ENCODE measurements at places on chromosomes 3 and 15.

- no peak for DNase-seq
Observed at GRCh38 chr3:55802816-55803215, 315.7 kb upstream of the WNT5A start.

- no peak for DNase-seq
Observed at GRCh38 chr3:122021811-122022401, at the start of gene ILDR1. ILDR1 (minus strand) TSS chr3:122022247; CDS start chr3:122022077, 170 bp downstream.

GRCh38 chr3:41405466-41405865 is 206.2 kb downstream of the CTNNB1 start:
- no peak for DNase-seq

GRCh38 chr3:47606165-47606564 is 27.5 kb upstream of the CSPG5 start:
- DNase-seq = no peak

GRCh38 chr3:128082546-128082945 is 30.3 kb downstream of the SEC61A1 start:
- DNase-seq = no peak

GRCh38 chr3:53550005-53550620 is 55.7 kb downstream of the CACNA1D start:
- DNase-seq = no peak

GRCh38 chr15:100694381-100695021 is 92.1 kb downstream of the ASB7 start:
- no peak for DNase-seq

- no peak for DNase-seq
Observed at GRCh38 chr3:52053307-52054304, 2.8 kb downstream of the DUSP7 start.

- DNase-seq = no peak
Observed at GRCh38 chr3:20375302-20375701, 189.3 kb upstream of the SGO1 start.

DNA sequence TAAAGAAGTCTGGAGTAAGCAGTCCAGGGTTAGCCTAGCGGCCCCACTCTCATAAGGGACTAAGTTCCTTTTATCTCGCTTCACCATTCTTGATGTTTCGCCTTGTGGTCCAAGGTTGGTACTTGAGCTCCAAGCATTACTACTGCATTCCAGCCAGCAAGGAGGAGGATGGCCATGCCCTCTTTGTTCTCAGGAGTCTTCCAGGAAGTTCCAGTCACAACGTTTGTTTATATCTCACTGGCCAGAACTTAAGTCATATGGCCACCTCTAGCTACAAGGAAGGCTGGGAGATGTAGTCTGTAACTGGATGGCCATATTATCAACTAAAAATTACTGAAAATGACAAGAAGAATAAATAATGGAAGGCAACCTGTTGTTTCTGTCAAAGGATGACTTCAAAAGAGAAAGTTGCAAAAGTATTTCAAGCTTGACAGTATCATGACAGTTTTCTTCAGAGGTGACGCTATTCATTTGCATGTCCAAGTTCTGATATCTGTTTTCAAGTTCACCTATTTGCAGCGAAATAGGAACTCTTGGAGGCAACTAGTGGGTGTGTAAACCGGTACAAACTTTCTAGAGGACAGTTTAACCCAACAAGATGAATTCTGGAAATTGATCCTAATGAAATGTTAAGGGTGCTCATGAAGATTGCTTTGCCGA is 118.6 kb downstream of the PGPEP1L start:
- no peak for DNase-seq

GRCh38 chr3:126847061-126847460 is 135.9 kb upstream of the PLXNA1 start:
- no peak for DNase-seq

DNA sequence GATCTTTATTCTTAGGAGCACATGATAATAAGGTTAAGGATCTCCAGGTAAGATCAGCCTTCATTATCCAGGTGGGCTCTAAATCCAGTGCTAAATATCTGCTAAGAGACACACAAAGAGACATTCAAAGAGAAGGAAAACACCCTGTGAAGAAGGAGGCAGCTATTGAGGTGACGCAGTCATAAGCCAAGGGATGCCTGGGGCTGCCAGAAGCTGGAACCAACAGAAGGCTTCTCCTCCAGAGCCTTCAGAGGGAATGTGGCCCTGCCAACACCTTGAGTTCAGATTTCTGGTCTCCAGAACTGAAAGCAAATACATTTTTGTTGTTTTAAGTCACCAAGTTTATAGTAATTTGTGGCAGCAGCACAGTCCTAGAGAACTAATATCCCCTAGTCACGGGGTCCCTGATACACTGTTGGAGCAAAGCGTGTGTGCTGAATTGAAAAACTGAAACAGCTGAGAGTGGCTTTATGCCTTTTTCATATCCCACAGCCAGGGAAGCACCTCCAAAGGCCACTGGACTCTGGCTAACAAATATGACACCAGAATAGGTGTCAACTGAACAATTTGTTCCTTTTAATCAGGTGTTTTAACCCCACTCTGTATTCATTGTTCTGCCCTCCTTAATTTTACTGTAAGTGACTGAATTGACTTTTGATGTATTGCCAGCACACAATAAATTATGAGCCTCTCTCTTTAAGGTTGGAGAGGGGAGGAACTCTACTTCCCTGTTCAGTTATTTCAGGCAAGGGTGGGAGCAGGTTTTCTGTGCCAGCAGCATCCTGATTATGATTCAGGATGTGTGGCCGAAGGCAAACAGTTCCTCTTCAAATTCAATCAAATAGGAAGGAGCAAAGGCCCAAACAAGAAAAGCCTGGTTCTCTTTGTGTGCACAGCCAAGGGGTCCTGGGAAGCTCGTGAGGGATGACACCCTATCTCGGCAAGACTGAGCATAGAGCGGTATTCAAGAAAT is 151.8 kb upstream of the HES1 start:
- DNase-seq = no peak

DNA sequence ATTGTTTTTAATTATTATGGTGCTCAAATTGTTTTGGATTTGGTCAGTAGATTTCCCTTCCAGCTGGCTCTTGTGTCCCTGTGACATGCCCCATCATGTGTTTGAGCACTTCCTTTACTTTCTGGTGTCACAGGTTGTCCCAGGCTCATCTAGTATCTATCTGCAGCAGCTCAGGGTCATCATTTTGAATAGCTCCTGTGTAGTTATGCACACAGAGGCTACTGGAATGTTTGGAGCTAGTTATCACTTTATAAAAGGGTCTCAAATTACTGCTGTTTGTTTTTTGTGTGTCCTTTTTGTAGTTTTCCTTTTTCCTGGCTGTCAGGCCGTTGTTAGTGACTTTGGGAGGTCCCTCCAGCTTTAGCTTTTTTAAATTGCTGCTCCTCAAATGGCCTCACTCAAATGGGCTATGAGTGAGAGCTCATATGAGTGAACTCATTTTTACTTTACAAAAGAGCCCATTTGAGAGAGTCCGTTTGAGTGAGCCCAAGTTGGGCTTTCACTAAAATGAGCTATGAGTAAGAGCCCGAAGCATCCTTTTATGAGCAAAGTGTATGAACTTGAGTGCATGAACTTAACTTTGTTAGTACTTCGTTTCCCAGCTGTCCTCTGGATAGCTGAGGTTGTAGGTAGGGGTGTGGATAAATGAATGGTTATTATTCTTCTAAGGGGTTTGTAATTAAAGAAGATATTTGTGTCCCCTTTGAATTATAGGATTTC is 43.8 kb downstream of the SQOR start:
- DNase-seq = no peak

- no peak for DNase-seq
Observed at GRCh38 chr15:27448234-27448633, 477.3 kb downstream of the GABRG3 start.

- DNase-seq = no peak
Observed at GRCh38 chr3:50484722-50485121, 18.7 kb downstream of the CACNA2D2 start.

DNA sequence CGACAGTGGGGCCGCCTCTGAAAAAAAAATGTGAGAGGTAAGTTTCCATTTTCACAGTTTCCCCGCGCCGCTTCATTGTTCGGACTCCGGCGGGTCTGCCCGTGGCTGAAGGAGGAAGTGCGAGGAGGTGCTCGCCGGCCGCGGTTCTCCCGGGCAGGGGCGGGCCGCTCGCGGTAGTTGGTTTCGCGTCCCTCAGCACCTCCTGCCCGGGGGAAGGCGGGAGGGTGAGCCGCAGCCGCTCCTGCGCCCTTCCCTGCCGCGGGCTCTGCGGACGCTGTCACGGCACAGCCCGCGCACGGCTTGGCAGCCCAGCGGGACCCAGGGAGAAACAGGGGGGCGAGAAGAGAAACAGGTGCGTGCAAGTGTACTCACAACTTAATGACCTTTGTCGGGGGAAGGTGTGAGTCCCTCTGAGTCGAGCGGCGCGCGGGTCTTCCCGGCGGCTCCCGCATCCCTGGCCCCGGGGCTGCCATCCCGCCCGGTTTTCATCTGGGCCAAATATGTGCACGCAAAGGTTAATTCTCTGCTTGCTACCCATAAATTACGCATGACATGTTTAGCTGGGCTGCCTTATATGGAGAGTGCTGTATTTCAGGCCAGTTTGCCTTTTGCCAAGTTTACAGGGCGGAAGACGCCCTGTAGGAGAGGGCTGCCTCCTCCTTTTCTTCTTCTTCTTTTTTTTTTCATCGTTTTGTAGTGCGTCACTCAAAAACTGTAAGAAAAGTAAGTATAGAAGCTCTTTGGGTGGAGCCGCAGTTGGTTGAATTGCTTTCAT is 514 bp downstream of the MBNL1 start:
- DNase-seq = peak; percentile 84

- no peak for DNase-seq
Observed at GRCh38 chr15:101651554-101652097, 555 bp downstream of the TM2D3 start.

GRCh38 chr15:29074045-29074444 is 188.3 kb downstream of the APBA2 start:
- DNase-seq = no peak

GRCh38 chr3:101676765-101677435 is at the start of gene ZBTB11:
ZBTB11 (minus strand) TSS chr3:101677132; CDS start chr3:101676914, 218 bp downstream.
- DNase-seq = peak; percentile 100

- DNase-seq = no peak
Observed at GRCh38 chr15:59896663-59897074, 107.4 kb upstream of the FOXB1 start.

DNA sequence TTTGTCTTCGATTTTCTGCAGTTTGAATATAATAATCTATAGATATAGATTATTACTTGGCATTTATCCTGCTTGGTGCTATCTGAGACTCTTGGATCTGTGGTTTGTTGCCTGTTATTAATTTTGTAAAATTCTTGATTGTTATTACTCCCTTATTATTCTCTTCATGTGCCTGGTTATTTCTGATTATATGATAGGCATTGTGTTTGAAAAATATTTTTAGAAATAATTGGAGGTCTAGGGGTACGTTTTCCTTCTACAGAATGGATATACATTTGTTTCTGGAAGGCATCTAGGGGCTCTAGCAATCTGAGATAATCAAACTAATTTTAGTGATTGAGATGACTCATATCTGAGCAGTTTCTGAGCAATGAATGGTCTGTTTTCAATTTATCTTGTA is 14.9 kb upstream of the CELF6 start:
- DNase-seq = no peak

DNA sequence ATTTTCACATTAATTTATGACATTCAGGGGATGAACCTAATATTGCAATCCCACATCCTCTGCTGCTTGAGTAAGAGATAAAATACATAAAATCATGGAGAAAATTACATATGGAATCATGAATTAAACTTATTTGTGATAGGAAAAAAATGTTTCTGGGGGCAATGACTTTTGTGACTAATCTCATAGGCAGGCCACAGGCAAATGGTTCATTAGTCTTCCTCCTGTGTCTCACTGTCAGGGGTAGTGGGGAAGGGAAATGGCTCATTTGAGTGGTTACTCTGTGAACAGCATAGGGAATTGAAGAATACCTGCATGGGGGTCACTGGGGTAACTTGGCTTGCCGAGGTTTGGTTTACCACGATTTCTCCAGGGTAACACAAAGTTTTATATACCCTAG is 72.0 kb downstream of the TFG start:
- no peak for DNase-seq

DNA sequence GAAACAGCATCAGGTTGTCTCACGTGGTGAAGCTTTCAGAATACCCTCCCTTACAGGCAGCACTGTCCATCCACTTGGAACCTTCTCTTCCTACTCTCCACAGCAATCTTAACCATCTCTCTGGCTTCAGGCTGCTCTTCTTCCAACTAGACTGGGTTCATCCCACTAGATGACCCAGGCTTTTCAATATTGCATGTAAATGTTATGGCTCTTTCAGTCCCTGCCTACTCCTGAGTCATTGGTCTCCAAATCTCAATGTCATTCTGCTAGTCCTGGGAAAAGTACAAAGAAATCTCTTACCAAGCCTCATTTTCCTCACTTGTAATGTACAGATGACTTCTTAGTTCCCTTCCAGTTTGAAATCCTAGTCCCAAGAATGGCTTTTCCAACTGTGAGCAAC is 109.7 kb upstream of the CTNNB1 start:
- no peak for DNase-seq

- no peak for DNase-seq
Observed at GRCh38 chr3:104598848-104599511, 767.7 kb upstream of the ALCAM start.

DNA sequence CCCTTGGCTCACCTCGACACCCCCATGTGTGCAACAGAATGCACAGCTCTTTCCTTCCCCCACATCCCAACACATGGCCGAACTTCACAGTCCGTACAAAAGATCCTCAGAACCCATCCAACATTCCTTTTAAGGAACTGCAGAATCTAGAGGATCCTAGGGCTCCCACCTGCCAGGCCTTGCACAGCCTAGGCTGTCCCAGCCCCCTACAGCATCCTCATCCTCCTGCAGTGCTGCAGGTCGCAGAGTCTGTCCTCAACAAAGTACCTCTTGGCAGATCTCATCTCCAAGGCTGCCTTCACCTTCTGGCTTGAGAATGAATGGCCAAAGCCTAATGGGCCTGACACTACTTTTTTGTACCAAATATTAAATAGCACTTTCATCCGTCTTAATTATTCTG is 19.8 kb downstream of the PRR23E start:
- no peak for DNase-seq

- no peak for DNase-seq
Observed at GRCh38 chr3:123282461-123282860, 80.7 kb downstream of the SEC22A start.

DNA sequence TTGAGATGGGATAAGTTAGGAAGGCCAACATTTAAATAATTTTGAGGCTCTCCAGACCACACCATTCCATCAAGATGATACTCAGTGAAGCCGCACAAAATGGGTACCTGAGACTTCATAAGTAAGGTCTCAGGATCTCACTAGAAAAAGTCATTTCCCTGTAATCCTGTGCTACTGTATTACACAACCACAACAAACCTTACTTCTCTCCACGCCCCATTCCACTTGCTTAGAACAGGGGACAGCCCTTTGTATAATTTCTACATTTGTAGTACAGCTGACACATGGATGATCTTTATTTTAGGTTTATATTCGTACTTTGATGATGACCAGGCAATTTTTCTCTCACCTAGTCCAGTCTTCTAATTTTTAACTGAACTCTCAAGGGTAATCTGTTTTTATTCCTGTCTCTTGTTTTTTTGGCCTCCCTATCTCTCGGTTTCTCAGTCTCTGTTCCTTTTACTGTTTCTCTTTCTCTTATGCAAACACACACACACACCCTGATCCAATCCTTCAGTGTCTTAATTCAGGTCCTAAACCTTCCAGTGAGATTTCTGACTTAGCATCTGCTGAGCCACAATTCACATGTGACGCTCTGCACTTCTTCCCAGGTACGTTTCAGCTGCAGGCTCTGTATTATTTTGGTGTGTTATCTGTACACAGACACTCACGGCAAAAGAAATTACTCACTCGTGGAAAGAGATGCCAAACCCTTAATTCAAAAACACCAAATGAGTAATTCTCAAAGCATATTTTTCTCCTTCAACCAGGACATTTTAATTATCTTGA is 223.2 kb upstream of the THBS1 start:
- DNase-seq = no peak
